ENCODE measurements at places on chromosomes 5 and 9.

DNA sequence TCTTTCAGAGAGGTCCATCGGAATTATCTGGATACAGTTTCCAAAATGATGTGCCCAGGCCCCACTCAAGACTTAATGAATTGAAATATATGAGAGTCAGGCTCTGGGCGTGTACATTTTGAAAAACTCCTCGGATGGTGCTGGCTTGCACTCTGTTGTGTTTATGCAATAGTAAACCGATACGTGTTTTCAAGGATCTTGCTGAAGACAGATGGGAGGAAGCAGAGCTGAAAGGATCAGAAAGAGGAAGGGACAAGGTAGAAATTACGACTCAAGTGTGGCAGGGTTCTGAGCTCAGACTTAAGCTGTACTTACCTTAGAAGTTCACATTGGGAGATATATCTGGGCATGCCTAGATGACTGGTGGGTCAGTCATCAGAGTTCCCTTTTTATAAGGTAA is 13.7 kb upstream of the STOM start:
- DNase-seq, result no peak

DNA sequence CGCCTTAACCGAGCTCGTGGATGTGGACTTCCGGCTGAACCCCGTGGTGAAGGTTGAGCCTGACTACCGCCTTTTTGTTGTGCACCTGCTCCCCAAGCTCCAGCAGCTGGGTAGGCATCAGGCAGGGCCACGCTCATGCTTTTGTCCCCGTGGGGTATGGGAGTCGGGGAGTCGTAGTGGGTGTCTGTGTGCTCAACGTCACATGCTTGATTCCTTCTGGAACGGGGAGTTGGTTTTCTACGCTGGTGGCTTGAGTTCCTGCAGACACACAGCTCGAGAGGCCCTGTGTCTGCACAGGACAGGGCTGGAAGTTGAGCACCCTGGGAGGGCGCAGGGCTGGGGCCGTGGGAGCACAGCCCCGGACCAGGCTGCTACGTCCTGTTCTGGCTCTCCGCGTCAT is 8.0 kb downstream of the CEP72 start:
- no peak for DNase-seq

GRCh38 chr5:139063664-139064054 is 134.5 kb downstream of the SIL1 start:
- no peak for DNase-seq

DNA sequence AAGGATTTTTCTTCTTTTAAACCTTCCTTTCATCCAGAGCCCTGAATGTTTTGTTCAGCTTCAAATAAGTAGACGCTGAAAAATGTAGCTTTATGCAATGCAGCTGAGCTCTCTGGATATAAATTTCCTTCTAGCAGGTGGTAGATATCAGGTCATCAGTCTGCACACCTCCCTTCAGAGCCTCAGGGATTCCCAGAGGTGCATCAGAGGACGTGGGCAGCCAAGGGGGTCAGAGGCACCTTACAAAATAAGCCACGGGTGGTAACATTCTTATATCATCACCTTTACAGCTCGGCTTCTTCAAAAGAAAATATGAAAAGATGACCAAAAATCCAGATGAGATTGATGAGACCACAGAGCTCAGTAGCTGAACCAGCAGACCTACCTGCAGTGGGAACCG is 19.3 kb downstream of the MOCS2 start:
- no peak for DNase-seq

All from AG10803 (cell line).